ENCODE measurements at places on chromosomes 16 and 17. TPM values are rescaled to one million over a fixed set of nuclear protein-coding genes. Genes with fewer than 3 reads are reported as not detected.

TBX4 gene
- not detected for total RNA-seq

- H3K4me3 ChIP-seq, result peak within 1 kb of the TSS; percentile 87
- H3K4me1 ChIP-seq, result peaks cover 10% of the 10 kb centered on the region
- peak within 1 kb of the TSS; percentile 87 for H3K27ac ChIP-seq
- H3K27me3 ChIP-seq, result no peaks in the 10 kb centered on the region
- DNase-seq, result peak; percentile 94
- peaks cover 15% of the 10 kb centered on the region for H3K36me3 ChIP-seq
Measured at GRCh38 chr16:2980227-2981176, at the start of gene PKMYT1. Gene PKMYT1 (minus strand): TSS chr16:2980446. CDS start chr16:2979657, 789 bp downstream.

FBXL16 gene
- 2.7 TPM for total RNA-seq

GPR142 gene
- total RNA-seq, result 0.24 TPM

NPIPA5 gene
- 3.9 TPM for total RNA-seq

BEAN1 gene
- not detected for total RNA-seq

GRCh38 chr17:48055531-48056245, 7.5 kb downstream of the NFE2L1 start:
- peaks cover 68% of the 10 kb centered on the region for H3K36me3 ChIP-seq
- peak overlapping the region; percentile 38 for H3K4me3 ChIP-seq
- H3K27me3 ChIP-seq, result no peaks in the 10 kb centered on the region
- peak overlapping the region; percentile 98 for H3K27ac ChIP-seq
- H3K4me1 ChIP-seq, result peaks cover 58% of the 10 kb centered on the region

PSMD7 gene
- 188 TPM for total RNA-seq

SP2 gene
- 29.1 TPM for total RNA-seq

GRCh38 chr16:46914556-46915201, 30.5 kb downstream of the GPT2 start:
- H3K27me3 ChIP-seq, result no peaks in the 10 kb centered on the region
- DNase-seq, result no peak
- no peaks in the 10 kb centered on the region for H3K4me1 ChIP-seq

DNA sequence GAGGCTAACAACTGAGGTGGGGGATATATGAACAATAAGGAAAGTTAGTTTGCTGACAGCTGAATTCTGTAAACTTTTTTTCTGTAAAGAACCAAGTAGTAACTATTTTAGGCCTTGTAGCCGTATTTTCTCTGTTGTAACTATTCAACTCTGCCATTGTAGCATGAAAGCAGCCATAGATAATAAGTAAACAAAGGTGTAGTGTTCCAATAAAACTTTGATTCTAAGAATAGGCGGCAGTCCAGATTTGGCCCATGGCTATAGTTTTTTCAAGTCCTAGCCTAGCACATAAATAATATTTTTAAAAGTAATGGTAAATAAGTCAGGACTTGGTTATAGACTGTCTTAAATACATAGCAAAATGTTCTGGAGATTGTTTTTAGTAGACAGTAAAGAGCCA, 142.0 kb downstream of the STXBP4 start:
- H3K27ac ChIP-seq, result no peak overlapping the region
- H3K4me1 ChIP-seq, result peaks cover 2% of the 10 kb centered on the region
- no peaks in the 10 kb centered on the region for H3K27me3 ChIP-seq
- no peaks in the 10 kb centered on the region for H3K36me3 ChIP-seq
- no peak for DNase-seq

DNA sequence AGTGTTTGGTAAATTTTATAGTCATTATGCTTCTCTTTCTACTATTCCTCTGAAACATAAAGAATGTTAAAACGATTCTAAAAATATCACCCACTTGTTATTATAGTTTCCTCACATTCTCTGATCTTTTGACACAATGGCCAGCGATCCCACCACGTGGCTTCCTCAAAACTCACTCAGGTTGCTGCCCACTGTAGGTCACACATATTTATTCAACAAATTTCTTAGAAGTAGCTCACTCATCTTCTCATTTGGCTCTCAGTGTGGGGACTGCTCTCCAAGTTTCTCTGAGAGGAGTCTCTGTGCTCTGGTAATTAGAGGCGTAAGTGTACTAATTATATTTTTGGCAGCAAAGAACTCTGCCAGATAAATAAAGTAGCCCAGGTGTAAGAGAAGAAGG, 465.4 kb downstream of the CDH11 start:
- H3K27me3 ChIP-seq, result no peaks in the 10 kb centered on the region
- no peak overlapping the region for H3K4me3 ChIP-seq
- no peak overlapping the region for H3K27ac ChIP-seq
- no peaks in the 10 kb centered on the region for H3K4me1 ChIP-seq
- no peaks in the 10 kb centered on the region for H3K36me3 ChIP-seq

DNA sequence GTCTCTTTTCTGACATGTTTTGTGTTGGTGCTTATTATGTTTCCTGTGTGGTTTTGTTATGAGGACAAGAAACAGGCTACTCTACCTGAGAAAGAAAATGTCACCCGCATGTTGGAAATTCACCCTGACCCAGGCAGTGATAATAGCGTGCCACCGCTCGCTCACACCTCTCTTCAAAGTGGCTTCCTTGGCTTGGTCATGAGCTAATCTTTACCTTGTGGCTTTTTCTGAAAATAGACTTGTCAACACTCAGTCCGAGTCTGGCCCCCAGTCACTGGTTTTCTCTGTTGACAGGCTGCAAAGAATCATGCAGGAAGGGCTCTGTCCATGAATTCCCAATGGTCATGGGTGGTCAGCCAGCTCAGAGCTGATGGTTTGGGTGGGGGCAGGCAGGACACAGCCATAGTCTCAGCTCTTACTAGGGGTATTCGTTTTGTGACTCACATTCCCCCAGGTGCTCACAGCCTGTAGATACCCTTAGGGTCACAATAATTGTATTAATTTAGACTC, 121.3 kb upstream of the CACNG5 start:
- H3K36me3 ChIP-seq, result no peaks in the 10 kb centered on the region
- H3K27me3 ChIP-seq, result no peaks in the 10 kb centered on the region
- DNase-seq, result no peak
- H3K4me3 ChIP-seq, result no peak overlapping the region

- no peaks in the 10 kb centered on the region for H3K36me3 ChIP-seq
- H3K27me3 ChIP-seq, result no peaks in the 10 kb centered on the region
- H3K4me1 ChIP-seq, result no peaks in the 10 kb centered on the region
Measured at GRCh38 chr17:69724238-69724637, 309.7 kb downstream of the MAP2K6 start.

DNA sequence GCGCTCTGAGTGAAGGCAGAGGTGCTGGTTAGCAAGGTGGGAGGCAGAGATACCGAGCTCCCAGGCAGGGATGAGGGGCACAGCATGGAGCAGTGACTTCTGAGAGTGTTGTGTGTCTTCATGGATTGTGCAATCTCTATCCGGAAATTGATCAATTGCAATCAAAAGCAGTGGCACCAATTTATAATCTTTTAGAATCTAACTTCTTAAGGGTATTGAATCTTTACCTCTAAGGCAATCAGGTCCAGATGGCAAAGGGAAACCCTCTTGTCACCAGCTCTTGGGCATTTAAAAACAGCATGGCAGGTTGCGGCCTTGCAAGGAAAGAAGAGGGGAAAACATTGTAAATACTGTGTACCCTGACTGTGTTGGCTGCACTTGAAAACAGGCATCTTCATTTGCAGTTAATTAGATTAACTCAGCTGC, 58.0 kb upstream of the MRTFB start:
- H3K4me1 ChIP-seq, result peaks cover 16% of the 10 kb centered on the region
- no peaks in the 10 kb centered on the region for H3K36me3 ChIP-seq
- no peak overlapping the region for H3K4me3 ChIP-seq
- peak overlapping the region; percentile 36 for H3K27ac ChIP-seq

DNA sequence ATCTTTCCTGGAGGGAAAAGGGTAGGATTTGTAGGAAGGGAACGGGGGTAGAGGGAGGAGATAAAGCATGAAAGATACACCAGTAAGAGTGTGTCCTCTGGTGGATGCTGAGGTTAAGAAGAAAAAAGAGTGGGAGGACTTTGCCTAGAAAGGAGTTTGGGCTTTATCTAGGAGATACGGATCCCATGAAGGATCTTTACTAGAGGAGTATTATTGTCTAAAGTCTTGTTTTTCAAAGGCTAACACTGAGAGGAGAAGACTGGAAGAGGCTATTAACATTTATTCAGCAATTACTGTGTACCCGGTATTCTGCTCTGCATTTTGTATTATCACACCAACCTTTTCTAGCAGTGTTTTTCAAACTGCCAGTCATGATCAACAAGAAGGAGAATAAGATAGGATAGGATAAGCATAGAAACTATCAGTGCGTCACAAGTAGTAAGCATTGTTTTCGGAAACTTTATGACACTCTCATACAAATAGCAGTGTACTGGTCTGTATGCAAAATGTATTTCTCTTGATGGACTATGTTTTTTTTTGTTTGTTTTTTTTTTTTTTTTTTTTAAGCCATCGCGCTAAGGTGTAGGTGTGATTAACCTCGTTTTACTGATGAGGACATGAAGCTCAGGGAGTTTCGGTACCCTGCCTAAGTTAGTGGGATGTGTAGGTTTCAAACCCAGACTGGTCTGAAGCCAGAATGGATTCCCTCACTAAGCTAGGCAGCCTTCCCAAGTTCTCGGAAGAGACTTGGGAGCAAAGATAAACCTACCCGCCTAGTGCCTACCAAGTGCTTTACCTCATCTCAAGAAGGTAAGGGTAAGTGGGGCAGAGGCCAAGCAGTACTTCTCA, 1.3 kb upstream of the SP2 start:
- H3K4me1 ChIP-seq, result no peaks in the 10 kb centered on the region
- no peak for DNase-seq
- H3K27me3 ChIP-seq, result no peaks in the 10 kb centered on the region
- peak overlapping the region; percentile 59 for H3K27ac ChIP-seq
- H3K4me3 ChIP-seq, result peak overlapping the region; percentile 74

DNA sequence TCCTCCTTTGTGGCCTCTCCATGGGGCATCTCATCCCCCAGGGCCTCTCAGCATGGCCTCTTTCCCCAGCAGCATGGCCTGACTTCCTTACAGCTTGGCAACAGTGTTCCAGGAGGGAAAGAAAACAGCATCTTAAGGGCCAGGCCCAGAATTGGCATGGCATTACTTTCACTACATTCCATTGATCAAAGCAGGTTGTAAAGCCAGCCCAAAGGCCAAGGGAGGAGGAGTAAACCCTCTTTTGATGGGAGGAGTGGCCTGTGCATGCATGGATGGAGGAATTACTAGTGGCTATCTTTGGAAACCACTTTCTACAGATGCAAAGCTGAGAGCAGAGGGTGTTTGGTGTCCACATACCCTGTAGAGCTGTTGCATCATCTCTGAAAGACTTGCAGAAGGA, 149.4 kb downstream of the AIPL1 start:
- H3K36me3 ChIP-seq, result no peaks in the 10 kb centered on the region
- H3K4me1 ChIP-seq, result no peaks in the 10 kb centered on the region
- no peak for DNase-seq
- no peak overlapping the region for H3K4me3 ChIP-seq
- H3K27ac ChIP-seq, result no peak overlapping the region

CIAO3 gene
- total RNA-seq, result 50.0 TPM

DNA sequence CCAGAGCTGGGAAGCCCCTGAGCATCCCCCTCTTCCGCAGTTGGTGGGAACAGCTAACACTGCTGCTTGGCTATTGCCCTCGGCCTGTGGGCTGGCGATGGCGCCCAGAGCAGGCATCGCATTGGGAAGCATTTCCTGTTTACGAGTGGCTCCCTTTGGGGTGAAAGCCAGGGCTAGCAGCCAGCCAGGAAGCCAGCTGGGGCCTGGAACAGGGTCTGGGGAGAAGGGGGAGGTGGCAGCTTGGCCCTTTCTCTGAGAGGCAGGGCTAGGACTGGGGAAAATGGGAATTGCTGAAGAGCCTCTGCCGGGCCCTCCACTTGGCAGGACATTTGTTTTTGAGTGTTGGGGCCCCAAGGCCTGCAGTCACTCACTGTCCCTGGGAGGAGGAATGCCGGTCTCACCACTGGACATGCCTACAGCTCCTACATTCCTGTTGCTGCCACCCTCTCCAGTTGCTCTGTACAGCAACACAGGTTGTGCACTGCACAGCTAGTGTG, 2.4 kb upstream of the MTSS2 start:
- H3K27me3 ChIP-seq, result no peaks in the 10 kb centered on the region
- DNase-seq, result peak; percentile 43
- no peaks in the 10 kb centered on the region for H3K36me3 ChIP-seq
- no peak overlapping the region for H3K4me3 ChIP-seq
- H3K4me1 ChIP-seq, result peaks cover 29% of the 10 kb centered on the region

GRCh38 chr16:56191156-56191815, at the start of gene GNAO1:
Gene GNAO1 (plus strand): TSS chr16:56191489. CDS start chr16:56192236, 747 bp downstream.
- H3K27me3 ChIP-seq, result peaks cover 94% of the 10 kb centered on the region
- no peaks in the 10 kb centered on the region for H3K36me3 ChIP-seq
- DNase-seq, result peak; percentile 77
- peak within 1 kb of the TSS; percentile 49 for H3K4me3 ChIP-seq
- no peak within 1 kb of the TSS for H3K27ac ChIP-seq

SMPD3 gene
- total RNA-seq, result 0.70 TPM

DNA sequence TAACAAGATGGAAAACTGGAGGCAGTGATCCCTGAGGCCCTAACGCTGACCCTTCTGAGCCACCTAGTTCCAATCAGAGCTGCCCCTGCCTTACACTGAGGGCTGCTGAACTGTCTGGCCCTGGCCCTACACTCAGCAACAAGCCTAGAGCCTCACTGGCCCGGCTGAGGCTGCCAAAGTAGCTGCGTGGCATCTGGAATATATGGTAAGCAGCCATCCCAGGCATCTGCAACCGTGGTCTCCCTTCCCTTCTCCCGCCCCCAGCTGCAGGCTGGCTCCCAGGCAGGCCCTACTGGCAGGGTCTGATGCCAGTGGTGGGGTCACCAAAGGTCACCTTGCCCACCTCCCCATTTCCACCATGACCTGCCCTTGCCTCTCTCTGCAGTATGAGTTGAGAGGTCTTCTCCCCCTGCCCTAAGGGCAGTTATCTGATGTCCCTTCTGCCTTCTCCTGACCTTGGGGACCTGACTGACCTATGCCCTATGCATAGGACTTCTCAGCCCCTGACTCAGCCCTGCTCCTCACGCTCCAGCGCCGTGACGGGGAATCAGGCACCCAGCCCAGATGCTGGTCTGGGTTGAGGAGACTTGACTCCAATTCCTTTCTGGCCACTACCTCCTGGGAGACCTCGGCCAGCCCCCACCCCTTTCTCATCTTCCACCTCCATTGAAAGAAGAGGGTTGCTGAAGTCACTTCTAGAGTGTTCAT, 45.3 kb downstream of the CPNE2 start:
- H3K4me3 ChIP-seq, result no peak overlapping the region
- DNase-seq, result no peak

GRCh38 chr16:15775209-15775608, 81.6 kb downstream of the MYH11 start:
- H3K4me1 ChIP-seq, result no peaks in the 10 kb centered on the region
- no peak overlapping the region for H3K4me3 ChIP-seq
- H3K36me3 ChIP-seq, result no peaks in the 10 kb centered on the region
- no peak overlapping the region for H3K27ac ChIP-seq
- DNase-seq, result peak; percentile 24
- peaks cover 3% of the 10 kb centered on the region for H3K27me3 ChIP-seq

GRCh38 chr17:44345454-44346026, 438 bp downstream of the GRN start:
- no peaks in the 10 kb centered on the region for H3K36me3 ChIP-seq
- H3K4me3 ChIP-seq, result peak overlapping the region; percentile 64
- no peaks in the 10 kb centered on the region for H3K4me1 ChIP-seq
- H3K27me3 ChIP-seq, result no peaks in the 10 kb centered on the region

CEMP1 gene
- not detected for total RNA-seq

VMO1 gene
- 39.7 TPM for total RNA-seq

- no peak overlapping the region for H3K27ac ChIP-seq
- no peak overlapping the region for H3K4me3 ChIP-seq
- DNase-seq, result no peak
Measured at GRCh38 chr16:26196310-26196709, 504.6 kb downstream of the HS3ST4 start.
